ENCODE measurements at places on chromosomes 3 and 15.

- DNase-seq, result no peak
Measured at GRCh38 chr15:48579945-48580671, 65.4 kb downstream of the FBN1 start.

DNA sequence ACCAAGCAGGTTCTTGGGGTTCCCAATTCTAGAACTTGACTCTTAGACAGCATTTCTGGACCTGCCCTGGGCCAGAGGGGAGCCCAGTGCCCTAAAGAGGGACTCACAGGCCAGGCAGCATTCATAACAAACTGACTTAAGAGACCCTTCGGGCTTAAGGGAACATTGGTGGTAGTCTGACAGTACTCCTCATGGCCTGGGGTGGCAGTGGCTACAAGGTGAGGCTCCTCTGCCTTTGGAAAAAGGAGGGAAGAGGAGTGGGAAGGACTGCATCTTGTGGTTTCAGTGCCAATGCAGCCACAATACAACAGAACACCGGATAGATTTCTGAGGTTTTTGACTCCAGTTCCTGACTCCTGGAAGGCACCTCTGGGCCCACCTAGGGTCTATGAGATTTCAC lies 172.2 kb upstream of the STRIT1 start:
- no peak for DNase-seq

DNA sequence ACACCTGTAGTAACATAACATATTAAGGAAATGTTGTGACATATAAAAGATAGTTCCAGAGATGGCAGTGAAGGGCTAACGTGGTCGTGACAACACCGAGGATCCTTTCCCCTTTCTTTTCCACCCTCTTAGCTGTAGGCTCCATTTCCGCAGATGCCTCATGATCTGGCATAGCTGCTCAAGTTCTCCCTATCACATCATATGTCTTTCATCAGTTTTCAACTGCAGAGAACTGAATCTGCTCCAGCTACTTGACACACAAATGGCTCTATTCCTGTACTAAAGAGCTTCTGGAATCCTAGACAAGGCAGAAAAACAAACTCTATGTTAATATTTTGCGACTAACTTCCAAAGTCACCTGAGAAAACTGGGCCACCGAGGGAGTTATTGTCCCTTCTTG lies 275.0 kb upstream of the SLCO3A1 start:
- no peak for DNase-seq

DNA sequence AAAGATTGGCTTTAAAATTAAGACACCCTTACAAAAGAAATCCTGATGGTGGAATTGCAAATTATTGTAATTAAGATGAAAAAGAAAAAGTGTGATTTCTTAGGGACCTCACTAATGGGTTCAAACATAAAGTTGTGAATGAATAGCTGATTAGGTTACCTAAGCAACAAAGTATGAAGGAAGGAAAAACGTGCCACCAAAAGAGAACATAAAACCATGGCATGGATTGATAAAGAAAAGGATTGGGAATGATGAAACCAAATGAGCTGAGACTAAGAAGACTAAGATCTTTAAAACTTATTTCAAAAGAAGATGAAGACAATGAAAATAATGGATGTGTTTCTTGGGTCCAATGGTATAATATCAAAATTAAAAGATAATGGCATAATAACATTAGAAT lies 32.2 kb upstream of the GUCA1C start:
- no peak for DNase-seq

Data from NCI-H1048 (cell line).